ENCODE measurements at places on chromosomes 1 and 21. TPM values are rescaled to one million over a fixed set of nuclear protein-coding genes. Genes with fewer than 3 reads are reported as not detected.

The PTPN7 gene
- not detected for polyA plus RNA-seq

The RAB3GAP2 gene
- 14.3 TPM for polyA plus RNA-seq

The MCOLN3 gene
- polyA plus RNA-seq: 4.2 TPM

The TSPAN1 gene
- polyA plus RNA-seq: 2.1 TPM

The NECTIN4 gene
- 1.8 TPM for polyA plus RNA-seq

The NTNG1 gene
- not detected for polyA plus RNA-seq

The TTC39A gene
- 1.7 TPM for polyA plus RNA-seq

The CLCA2 gene
- 0.03 TPM for polyA plus RNA-seq

The C1orf105 gene
- not detected for polyA plus RNA-seq

The KMO gene
- 0.36 TPM for polyA plus RNA-seq

The C1QB gene
- polyA plus RNA-seq: not detected

The MEGF6 gene
- polyA plus RNA-seq: 12.7 TPM

The DCDC2B gene
- not detected for polyA plus RNA-seq

The PLPPR4 gene
- polyA plus RNA-seq: not detected

The NGF gene
- 1.6 TPM for polyA plus RNA-seq

The TAS1R1 gene
- 0.04 TPM for polyA plus RNA-seq

The MORC3 gene
- polyA plus RNA-seq: 9.7 TPM

The GPR153 gene
- polyA plus RNA-seq: 1.1 TPM

The DISP1 gene
- polyA plus RNA-seq: 1.1 TPM
